ENCODE measurements at places on chromosomes 12 and 14.

DNA sequence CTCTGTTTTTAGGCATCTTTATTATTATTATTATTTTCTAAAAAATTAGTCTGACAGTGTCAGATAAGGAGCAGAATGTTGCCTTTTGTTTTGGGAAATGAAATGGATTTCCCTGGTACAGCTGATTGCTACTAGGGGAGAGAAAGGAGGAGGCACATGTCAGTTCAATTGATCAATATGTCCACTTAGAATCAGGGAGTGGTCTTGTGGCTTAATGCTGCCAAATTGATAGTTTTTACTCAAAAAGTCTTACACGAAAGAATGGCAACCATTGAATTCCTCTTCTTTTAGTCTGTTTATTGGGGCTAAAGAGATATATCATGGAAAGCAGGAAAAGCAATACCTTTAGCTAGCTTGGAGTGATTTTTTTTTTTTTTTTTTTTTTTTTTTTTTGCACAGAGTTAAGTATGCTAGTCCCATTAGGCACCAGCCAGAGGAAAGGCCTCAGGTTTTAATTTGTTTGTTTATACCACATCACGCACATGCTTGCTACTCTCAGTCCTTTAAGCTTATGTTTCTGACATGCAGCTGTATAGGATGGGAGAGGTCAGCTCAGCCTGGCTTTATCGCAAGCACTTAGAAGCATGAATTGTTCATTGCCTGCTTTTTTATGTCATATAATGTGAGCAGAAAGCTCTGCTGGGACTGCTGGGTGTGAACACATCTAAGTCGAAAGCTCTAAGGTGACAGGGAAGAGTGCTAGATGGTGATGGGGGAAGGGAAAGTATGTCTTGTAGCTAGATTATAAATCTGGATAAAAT is 1.4 kb downstream of the AKAP6 start:
- DNase-seq, result no peak

- DNase-seq, result no peak
These were observed 63.1 kb upstream of the FGD4 start for GRCh38 chr12:32336261-32336660.

GRCh38 chr12:26277506-26278246 is 82.3 kb downstream of the SSPN start:
- no peak for DNase-seq

GRCh38 chr12:66244446-66244845 is 55.4 kb downstream of the IRAK3 start:
- no peak for DNase-seq

All from CD4-positive, alpha-beta T cell treated with Interleukin-15 for 4 hours (primary cell).